ENCODE measurements at places on chromosomes 7 and 10.

DNA sequence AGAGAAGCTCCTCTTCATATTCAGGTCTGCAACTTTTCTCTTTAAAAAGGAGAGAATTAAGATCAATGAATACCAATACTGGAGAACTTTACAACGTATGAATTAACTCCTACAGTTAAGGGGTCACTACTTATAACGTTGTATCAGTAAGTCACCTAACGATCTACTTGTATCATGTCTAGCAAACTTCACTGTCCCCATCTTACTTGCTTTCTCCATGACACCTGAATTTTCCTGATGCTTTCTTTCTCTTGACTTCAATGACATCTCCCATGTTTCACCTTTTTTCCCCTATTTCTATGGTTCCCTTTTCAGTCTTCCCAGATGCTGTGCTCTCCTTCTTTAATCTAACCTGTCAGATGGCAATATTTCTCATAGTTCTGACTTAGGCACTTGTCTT, 19.6 kb downstream of the NAMPT start:
- no peak for DNase-seq

- DNase-seq, result peak; percentile 91
Measured at GRCh38 chr7:7821517-7821916, 103.1 kb upstream of the RPA3 start.

- DNase-seq, result no peak
Measured at GRCh38 chr7:74284781-74285259, 4.4 kb upstream of the CLIP2 start.

GRCh38 chr10:614790-615582, 74.5 kb downstream of the DIP2C start:
- no peak for DNase-seq

- no peak for DNase-seq
Measured at GRCh38 chr10:1094112-1095057, 38.2 kb downstream of the WDR37 start.

- DNase-seq, result no peak
Measured at GRCh38 chr10:72126184-72126871, 38.0 kb upstream of the SPOCK2 start.

DNA sequence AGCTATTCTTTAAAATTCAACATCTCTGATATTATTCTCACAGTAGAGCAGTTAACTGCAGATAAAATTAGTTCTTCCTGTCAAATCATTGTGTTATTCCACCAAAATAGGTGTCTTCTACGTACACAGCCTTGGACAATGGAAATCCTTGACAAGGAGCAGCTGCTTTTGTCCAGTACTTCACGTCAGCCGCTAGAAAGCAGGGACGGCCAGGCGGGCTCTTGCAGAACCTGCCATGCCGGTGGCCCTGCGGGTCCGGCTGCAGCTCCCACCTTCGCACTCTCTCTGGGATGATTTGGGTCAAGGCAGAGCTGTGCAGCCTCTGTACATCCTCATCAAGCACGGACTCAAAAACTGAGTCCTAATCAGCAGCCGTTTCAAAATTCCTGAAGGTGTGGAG, 2.2 kb upstream of the FOXI2 start:
- no peak for DNase-seq

GRCh38 chr7:146660839-146661238, 544.2 kb downstream of the CNTNAP2 start:
- DNase-seq, result no peak

GRCh38 chr7:7707806-7708205, 10.6 kb downstream of the RPA3 start:
- no peak for DNase-seq

DNA sequence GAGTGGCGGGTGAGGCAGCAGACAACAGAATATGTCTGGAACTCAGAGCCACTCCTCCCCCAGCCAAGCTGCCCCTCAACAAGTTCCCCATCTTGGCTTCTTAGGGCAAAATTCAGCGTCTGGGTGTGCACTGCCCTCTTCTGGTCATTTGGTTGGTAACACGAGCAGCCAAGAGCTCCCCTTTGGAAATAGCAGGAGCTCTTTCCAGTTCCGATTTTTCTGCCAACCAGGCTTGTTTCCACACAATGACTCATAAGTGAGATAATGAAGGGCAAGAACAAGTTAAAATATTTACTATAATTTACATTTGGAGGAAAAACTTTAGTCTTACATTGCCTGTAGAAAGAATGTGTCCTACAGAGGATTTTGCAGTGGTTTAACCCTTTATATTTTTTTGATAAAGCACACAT, 70.5 kb downstream of the ADCYAP1R1 start:
- DNase-seq, result no peak

- no peak for DNase-seq
Measured at GRCh38 chr10:119120875-119121274, 17.0 kb downstream of the DENND10 start.

- DNase-seq, result no peak
Measured at GRCh38 chr7:68524126-68524525, 1074.1 kb upstream of the AUTS2 start.

- DNase-seq, result no peak
Measured at GRCh38 chr7:33582104-33582503, 323.2 kb upstream of the BMPER start.

DNA sequence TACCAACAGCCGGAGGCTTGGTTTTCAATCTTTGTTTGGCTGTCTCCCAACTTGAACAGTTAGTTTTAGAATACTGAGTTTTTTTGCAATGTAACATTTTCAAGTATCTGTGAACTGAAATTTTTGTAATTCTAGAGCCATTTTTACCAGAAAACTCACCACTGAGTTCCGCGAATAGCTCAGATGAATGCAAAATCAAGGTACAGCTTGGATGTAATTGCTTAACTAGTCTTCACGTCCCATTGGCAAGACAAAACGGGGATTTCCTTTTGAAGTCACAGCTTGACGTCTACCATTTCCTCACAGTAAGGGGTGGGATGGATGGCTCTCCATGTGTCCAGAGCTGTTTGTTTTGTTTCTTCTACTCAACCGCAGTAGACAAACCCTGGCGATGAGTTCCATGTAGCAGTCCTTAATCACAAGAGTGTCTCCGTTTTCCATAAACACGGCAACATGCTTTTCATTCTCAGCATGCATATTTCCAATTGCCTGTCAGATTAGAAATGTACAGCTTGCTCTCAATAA, 55.8 kb upstream of the FGFR2 start:
- DNase-seq, result no peak

DNA sequence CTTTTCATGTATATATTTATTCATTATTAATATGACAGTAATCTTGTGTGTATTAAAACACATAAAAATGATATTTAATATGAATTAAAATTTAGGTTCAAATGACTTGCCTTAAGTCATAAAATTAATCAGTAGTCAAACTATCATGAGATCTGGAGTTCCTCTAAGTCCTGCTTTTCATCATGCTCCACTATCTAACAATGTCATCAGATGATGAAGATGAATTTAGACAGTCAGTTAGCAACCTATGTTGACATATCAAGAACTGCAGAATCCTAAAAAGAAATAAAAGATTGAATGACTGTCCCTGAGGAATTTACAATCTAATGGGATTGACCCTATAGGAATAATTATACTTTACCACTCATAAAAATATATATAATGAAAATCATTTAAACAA, 7.1 kb downstream of the CABCOCO1 start:
- DNase-seq, result no peak

GRCh38 chr7:102834999-102835398, 77.8 kb upstream of the LRRC17 start:
- no peak for DNase-seq

GRCh38 chr7:29998489-29998888, 8.9 kb upstream of the SCRN1 start:
- DNase-seq, result no peak

DNA sequence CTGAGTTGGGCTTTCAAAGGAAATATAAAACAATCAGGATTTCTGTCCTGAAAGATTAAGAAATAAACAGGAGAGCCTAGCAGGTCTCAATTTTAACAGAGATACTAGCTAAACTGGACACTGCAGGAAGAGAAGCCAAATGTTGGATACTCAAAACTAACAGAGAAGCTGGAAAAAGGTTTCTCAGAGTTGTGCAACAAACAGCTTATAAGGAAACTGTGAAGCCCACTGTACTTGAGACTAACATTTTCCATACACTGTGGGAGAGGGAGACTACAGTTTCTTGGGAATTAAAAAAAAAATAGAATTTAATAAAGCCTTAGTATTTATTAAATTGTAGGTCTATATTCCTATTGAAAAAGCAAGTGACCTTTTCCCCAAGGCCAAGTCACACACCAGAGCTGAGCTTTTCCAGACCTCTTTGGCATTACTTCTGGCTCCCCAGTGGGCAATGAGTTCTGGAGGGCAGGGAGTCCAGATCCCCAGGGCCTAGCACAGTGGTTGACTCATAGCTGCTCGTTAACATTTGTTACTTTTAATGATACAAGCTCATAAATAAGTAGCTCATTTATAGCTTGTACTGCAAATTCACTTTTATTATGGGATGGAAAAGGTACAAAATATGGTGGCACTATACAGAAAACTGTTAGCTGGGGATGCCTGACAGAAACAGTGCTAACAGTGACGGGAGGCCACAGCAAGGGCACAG, 68.3 kb downstream of the MINDY3 start:
- DNase-seq, result no peak

DNA sequence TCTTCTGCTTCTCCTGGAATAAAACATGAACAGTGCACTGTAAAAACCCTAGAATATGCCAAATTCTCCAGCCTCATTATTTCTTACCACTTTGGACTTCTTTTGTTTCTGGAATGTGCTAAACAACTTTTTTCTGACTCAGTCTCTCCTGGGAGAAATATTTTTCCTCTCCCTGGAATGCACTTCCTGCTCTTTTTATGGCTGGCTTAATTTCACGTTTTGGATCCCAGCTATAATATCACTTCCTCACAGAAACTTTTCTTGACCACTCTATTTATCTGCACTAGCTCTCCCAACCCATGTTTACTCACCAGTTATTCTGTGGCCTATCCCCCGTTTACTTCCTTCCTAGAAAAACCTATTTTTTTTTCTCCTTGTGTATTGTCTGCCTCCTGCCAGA, 26.7 kb downstream of the ABCB5 start:
- no peak for DNase-seq

DNA sequence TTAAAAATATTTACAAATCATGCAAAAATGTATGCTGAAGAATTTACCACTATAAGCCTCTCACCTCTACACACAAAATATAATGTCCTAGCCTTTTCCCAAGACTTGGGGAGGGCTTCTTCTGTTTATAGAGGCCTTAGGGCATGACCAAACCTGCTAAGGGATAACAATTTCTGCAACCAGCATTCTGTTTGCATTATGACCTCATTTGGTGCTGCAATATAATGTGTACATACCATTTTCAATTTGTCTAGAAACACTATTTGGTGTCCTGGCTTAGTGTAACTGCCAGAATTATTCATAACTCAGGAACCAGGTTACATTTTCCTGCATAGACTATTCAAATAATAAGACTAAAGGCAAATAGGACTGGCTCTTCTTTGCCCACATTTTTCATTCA, 446.6 kb upstream of the SORCS1 start:
- no peak for DNase-seq

DNA sequence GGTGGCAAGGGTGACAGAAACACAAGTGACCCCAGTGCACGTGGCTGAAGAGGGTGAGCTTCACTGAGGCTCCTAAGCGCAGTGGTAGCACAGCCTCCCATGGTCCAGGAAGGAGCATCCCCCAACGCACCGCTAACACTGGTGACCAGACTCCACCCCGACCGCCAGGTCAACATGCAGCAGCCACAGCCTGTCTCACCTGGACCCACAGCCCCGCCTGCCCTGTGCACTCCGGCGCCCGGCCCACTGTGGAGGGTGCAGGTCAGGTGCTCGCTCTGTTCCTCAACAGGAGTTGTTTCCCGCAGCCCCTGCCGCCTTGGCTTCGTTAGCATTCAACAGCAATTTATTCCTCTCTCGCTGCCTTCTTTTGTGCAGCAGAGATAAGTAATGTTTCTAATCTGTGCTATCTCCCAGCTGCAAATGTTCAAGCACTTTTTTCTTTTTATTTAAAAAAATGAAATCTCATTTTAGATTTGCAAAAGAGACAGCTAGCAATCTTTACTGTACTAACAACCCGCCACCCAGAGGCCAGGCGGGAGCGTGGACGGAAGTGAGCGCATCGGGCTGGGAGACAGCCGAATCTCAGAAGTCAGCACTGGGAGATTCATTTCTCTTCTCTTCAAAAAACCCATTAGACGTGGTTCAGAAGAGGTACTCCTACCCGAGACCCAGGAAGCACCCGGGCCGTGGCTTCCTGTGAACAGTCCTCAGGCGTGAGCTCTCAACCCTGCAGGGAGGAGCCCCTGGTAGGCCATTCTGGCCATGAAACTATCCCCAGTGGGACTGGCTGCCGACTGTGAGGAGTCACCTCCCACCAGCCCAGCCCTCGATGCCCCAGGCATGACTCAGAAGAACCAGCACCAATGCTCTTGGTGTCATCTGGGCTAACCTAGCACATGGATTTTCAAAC, 133.4 kb downstream of the MAD1L1 start:
- no peak for DNase-seq

- DNase-seq, result no peak
Measured at GRCh38 chr10:13195016-13195415, 33.7 kb downstream of the MCM10 start.

- DNase-seq, result no peak
Measured at GRCh38 chr7:73758581-73759138, 11.4 kb downstream of the CLDN3 start.

Measured in NCI-H2107 (cell line).